ENCODE measurements at places on chromosomes 7 and 10. TPM values are rescaled to one million over a fixed set of nuclear protein-coding genes. Genes with fewer than 3 reads are reported as not detected.

Gene CFTR
- not detected for total RNA-seq

Gene CTBP2
- total RNA-seq: 127 TPM

Gene HOGA1
- total RNA-seq: not detected

GRCh38 chr7:92727755-92728154 lies 108.6 kb downstream of the CDK6 start:
- no peaks in the 10 kb centered on the region for H3K27me3 ChIP-seq
- no peak overlapping the region for H3K4me3 ChIP-seq
- H3K4me1 ChIP-seq: peaks cover 61% of the 10 kb centered on the region
- peak overlapping the region; percentile 71 for H3K27ac ChIP-seq
- DNase-seq: no peak

DNA sequence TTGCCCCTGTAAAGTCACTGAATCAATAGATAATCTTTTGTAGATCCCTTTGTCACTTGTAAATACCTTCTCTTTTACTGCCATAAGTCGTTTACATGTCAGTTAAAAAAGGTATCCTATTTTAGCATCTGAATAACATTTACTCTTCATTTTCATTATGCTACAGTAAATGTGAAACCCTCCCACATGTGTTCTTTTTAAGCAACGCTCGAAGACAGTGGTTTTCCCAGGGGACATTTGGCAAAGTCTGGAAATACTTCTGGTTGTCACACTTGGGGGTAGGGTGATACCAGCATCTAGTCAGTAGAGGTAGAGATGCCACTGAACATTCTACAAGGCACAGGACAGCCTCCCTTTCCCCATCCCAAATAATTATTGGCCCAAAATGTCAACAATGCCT lies 23.7 kb downstream of the ATAD1 start:
- no peaks in the 10 kb centered on the region for H3K27me3 ChIP-seq
- H3K27ac ChIP-seq: no peak overlapping the region
- H3K36me3 ChIP-seq: peaks cover 28% of the 10 kb centered on the region
- no peak overlapping the region for H3K4me3 ChIP-seq
